ENCODE measurements at places on chromosomes 12 and 14.

- DNase-seq = no peak
Measured at GRCh38 chr14:66378712-66379505, 107.3 kb upstream of the CCDC196 start.

GRCh38 chr14:61177279-61178225 is 103.6 kb downstream of the TMEM30B start:
- no peak for DNase-seq

DNA sequence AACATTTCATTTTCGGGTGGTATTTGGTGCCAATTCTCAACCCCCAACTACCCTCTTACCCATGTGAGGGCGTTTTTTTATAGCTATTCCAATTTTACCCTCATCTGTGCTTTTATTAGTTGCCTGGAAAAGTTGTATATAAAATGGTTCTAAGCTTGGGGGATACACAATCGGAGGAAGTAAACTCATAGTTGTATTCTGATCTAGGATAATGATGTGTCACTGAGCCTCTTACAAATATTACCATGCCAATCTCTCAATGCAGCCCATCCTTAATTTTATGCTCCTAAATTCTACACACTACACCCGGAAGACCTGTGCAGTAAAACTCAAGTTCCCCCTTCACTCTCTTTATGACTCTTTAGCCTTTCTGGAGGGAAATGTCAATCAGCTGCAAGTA is 1206.5 kb upstream of the FLRT2 start:
- DNase-seq = no peak

GRCh38 chr12:128245905-128246304 is 21.1 kb upstream of the TMEM132C start:
- DNase-seq = no peak

- DNase-seq = no peak
Measured at GRCh38 chr14:74508292-74508731, 14.7 kb downstream of the ISCA2 start.

DNA sequence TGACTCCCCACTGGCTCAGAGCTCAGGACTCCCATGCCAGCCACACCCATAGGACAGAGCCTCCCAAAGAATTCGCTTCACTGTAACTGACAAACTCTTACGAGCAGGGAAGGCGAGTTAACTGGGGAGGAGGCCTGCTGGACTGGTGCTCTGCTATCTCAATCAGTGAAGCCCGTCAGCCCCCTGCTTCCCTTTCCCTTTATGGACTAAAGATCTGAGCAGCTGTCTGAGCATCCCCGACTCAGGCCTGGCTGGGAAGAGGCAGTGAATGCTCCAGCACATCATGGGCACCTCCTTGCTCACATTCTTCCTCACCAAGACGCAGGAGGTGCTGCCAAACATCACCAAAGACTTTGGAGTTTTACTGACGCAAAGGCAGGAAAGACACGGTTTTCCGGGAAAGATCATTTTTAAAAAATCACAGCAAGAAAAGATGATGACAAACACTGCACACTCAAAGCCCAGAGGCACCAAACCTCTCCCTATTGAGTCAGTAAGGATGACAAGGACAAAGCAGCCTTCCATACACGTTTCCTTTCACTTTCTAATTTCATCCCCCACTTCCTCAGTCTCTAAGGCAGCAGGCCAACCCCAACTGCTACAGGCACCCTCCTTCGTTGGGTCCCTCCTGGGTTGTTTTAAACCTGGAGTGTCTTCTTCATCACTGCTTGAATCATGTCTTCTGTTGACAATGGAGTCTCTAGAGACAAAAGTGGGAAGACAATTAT is 45.0 kb upstream of the P2RX7 start:
- no peak for DNase-seq

DNA sequence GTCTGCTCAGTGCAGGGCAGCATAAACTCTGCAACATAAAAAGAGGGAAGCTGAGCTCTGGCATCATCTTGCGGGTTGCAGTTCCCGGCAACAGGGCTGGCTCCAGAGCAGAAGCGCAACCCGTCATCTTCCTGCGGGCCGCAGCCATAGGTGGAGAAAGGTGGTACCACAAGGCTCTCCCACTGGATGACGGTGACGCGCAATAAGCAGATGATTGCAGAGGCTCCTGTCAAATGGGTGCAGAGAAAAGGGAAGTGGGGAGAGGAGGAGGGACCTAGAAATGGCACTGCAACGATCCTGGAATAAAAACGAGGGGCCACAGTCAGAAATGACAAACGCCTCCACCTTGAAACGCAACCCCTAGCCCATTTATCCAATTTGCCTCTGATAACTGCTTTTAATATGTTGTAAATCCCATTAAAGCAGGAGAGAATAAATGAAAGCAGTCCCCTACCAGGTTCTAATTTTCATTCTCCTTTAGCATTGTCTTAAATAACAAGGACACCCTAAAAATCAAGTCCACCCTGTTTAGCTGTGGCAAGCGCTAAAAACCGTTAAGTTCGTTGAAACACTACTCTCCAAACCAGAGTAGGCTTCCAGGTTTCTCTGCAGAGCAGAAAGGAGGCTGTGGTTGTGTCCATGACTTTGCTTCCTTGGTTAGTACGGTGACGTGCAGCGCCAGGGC is 30.9 kb upstream of the TUBA1C start:
- DNase-seq = no peak

- no peak for DNase-seq
Measured at GRCh38 chr12:103632554-103633216, 45.6 kb downstream of the STAB2 start.

DNA sequence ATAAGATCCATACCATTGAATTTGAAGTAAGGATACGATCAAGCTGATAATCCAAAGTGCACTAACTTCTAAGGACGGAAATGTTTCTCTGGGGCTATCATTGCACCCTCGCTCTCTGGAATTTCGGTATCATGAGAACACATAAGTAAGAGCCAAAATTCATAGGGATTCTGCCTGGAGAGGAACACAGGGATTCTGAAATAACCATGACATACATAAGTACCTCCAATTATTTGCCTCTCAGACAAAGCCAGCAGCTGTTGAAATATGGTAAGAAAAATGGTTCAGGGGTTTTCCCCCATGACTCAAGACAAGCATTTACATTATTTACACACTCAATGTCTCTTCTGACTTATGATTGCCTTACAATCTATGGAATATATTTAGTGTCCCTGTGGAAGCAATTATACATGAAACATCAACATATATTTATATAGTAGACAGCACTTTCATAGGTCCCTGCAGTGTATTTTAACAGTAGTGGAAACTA is 1123.6 kb upstream of the SEL1L start:
- no peak for DNase-seq

- no peak for DNase-seq
Measured at GRCh38 chr12:29546000-29546399, 48.5 kb upstream of the OVCH1 start.

DNA sequence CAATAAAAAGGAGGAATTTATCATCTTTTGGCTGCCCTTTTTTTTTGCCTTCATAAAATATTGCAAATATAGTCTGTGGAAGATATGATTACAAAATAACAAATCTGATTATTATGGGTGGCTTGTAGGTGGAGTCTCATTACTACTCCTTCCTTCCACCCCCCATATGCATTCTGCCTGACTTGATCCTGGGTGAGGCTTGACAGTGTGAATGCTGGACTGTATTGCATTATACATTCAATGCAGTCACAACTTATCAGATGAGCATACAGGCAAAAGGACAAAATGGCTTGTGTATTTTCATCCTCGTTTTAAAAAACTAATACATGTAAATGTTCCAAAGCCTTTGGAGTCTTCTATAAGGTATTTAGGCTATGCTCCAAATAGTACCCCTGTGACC is 186.3 kb downstream of the ANO4 start:
- no peak for DNase-seq

DNA sequence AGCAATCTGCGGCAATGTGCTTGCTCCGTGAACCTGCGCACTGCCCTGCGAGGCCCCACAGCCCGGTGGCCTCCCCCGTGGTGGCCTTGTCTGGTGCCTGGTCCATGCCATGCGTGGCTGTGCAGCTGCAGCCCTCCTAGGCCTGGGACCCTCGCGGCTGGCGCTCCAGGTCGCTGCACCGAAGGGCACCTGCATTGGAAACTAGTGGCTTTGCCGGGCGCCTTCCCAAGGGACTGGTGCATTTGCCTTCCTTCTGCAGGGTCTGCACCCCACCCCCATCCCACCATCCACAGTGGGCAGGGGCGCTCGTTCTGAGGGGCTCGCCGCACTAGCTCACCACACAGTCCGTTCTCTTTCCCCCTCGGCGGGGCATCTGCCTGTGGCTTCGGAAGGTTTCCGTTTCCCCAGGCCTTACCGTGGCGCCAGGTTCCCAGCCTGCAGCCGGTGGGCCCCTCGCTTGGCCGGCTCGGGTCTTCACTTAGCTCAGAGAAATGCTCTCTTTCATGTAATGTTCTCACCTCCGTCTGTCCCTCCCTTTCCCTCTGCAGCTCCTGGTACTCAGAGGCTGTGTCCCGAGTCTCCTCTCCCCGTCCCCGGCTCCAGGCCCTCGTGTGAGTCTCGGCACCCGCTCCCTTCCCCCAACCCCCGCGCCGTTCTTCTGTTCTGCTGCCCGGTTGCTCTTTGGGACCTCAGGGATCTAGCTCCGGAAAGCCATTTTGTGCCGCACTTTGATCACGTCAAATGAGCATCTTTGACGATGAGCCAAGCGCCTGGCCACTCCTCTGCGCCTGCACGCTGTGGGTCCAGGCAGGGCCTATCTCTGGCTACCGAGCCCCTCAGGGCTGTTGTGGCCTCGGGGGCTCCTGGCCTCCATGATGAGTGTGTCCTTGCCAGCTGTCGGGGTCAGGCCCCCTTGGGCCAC is 31.9 kb downstream of the JAG2 start:
- DNase-seq = no peak

DNA sequence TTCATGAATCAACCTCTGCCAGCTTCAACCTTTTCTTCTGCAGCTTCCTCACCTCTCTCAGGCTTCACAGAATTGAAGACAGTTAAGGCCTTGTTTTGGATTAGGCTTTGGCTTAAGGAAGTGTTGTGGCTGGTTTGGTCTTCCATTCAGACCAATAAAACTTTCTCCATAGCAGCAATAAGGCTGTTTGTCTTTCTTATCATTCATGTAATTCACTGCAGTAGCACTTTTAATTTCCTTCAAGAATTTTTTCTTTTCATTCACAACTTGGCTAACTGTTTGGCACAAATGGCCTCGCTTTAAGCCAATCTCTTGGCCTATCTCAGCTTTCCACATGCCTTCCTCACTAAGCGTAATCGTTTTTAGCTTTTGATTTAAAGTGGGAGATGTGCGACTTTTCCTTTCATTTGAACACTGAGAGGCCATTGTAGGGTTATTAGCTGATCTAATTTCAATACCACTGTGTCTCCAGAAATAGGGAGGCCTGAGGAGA is 229.5 kb downstream of the IPO8 start:
- no peak for DNase-seq

- no peak for DNase-seq
Measured at GRCh38 chr14:20620798-20621478, 20.6 kb downstream of the OR6S1 start.

GRCh38 chr12:39443929-39444209 is 949 bp upstream of the KIF21A start:
- no peak for DNase-seq

GRCh38 chr14:65170768-65171507 is 68.6 kb upstream of the MAX start:
- DNase-seq = no peak

DNA sequence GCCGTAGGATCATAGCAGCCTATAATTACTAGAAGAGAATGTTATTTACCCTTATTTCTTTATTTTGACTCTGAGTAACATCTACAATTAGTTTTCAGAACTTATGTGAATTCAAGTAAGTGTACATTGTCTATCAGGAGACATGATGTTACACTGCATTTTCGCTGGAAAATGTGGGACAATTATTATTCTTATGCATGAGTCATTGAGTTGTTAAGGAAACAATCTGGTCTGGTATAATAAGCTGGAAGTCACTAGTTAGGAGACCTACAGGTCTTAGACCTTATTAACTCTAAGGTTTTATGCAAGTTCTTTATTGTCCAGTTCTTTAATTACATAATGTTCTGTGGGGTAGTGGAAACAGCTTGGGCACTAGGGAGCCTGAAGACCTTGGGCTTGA is 5.8 kb downstream of the KTN1 start:
- DNase-seq = no peak

GRCh38 chr12:5789469-5789968 is 155.5 kb downstream of the ANO2 start:
- DNase-seq = no peak

- no peak for DNase-seq
Measured at GRCh38 chr12:121838126-121838525, 20.5 kb downstream of the HPD start.

DNA sequence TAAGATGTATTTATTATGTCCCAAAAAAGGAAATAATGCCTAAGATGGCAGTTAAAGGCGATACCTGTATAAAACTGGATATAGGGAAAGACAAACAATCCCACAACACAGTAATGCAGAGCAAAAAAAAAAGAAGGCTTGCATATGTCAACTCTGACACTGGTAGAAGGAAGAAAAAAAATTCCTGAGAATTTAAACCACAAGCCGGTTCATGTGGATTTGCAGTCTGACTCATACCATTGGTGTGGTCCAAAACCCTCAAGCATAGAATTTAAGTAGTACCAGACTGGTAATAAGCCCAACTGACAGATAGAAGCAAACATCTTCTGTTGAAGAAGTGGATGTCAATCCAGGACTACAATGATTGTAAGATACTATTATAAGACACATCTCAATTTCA is 7.2 kb downstream of the DNAI7 start:
- DNase-seq = peak; percentile 93

DNA sequence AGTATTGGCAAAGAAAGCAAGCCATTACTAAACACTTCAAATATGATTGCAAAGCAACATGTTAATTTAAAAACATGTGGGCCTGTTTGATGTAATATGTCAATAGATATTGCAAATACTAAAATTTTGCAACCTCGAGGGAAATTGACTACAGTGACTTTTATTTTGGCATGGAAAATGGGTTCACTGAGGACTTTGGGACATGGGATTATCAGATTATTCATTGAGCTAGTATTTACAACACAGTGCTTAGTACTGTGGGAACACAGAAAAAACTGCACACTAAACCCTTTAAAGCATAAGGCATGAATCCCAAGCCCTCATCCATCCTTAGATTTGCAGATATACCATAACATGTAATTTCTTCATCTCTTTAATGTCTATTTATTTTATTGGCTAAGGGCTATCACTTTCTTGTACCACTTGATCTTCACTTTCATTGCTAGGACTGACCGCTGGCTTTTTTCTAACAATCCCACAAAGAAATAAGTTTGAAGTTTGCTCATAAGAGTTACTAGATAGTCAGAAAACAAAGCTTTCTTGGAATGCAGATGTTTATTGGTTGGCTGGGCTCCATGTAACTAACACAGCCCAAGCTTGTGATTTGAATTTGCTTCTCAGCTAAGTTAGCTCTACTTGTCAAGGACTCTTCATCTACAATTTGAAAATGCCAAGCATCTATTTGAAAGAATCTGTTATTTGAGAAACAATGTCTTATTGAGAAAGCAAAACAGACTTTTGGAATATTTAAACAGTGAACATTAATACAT is 48.7 kb downstream of the PPFIBP1 start:
- DNase-seq = no peak

- DNase-seq = no peak
Measured at GRCh38 chr14:95496111-95496681, 20.3 kb downstream of the SYNE3 start.

DNA sequence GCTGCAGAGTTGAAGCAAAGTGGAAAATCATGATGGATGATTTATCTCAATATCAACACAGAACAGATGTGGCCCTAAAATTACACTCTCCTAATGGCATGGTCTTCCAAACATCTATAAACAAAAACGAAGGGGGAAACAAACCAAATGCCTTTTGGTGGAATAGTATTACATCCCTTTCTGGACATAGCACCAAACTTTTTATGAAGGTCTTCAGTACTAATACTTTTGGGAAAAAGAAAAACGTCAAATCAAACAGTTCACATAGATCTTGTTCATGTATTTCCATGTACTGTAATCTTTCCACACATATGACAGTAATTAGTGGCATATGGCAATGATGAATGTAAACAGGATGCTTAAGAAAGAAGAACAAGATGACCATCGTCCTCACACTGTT is 22.9 kb upstream of the ANAPC7 start:
- DNase-seq = no peak

Data from HS-27A (cell line).